ENCODE measurements at places on chromosomes 4 and X. TPM values are rescaled to one million over a fixed set of nuclear protein-coding genes. Genes with fewer than 3 reads are reported as not detected.

Gene DRD5
- not detected for total RNA-seq

- DNase-seq = no peak
Measured at GRCh38 chrX:69309074-69309792, 144.0 kb upstream of the PJA1 start.

DNA sequence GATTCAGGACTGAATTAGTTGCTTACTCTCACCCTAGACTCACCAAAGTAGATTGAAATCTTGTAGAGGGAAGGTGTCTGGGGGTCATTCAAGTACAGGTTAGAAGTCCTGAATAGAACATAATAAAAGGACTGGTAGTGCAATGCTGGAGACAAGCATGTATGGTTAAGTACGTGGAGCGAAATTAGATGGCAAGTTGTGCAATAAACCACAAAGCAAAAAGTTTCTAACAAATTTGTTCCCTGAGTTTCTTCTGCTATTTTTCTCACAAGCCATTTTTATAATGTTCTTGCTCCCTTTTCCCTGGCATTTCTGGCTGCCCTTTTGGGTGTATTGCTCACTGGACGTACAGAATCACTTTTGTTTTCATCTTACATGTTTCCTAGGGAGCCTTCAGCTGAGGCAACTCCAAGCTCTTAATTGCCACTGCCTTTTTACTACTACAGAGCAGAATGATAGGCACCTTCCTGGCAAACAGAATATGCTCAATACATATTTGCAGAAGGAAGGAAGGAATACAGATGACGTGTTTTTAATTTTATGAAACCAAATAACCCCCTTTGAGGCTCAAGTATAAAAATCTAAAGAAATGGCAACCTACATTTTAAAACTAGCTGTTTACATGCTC lies 23.4 kb downstream of the LANCL3 start:
- DNase-seq = no peak

Gene PDE6B
- total RNA-seq = not detected

Gene F8A3
- total RNA-seq = 0.88 TPM

GRCh38 chrX:36218801-36219200 lies 299.3 kb downstream of the CFAP47 start:
- DNase-seq = peak; percentile 6

GRCh38 chr4:91734682-91735081 lies 569.1 kb upstream of the GRID2 start:
- no peak for DNase-seq

- DNase-seq = no peak
Measured at GRCh38 chrX:20118065-20118824, 1.5 kb upstream of the MAP7D2 start.

DNA sequence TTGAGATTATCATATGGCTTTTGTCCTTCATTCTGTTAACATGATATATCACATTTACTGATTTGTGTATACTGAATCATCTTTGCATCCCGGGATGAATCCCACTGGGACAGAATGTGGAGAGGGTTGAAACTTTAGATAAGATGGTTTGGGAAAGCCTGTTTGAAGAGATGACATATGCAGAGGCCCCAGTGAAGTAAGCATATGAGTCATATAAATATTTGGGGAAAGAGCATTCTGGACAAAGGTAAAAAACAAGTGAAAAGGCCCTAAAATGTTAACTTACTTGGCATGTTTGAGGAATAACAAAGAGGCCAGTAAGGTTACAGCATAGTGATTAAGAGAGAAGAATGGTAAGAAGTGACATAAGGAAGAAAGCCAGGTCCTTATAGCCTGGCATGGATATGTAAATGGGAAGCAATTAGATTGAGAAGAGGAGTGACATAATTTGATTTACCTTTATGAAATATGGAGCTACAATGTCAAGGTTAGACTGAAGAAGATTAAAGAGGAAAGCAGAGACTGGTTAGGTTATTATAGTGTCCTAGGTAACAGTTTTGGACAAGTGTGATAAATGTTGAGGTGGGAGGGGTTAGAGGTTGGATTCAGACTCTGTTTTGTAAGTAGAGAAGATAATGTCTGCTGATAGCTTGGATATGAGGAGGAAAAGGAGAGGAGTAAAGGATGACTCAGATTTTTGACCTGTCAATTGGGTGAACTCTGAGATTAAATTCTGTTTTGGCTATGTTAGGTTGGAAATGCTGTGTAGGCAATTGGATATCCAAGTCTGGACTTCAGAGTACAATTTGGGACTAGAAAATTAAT lies 54.6 kb upstream of the DRP2 start:
- DNase-seq = no peak

Gene COMMD8
- total RNA-seq = 30.8 TPM

- peak; percentile 94 for DNase-seq
Measured at GRCh38 chr4:184514121-184514988, 40.0 kb upstream of the IRF2 start.

- DNase-seq = no peak
Measured at GRCh38 chr4:45317276-45317675, 590.9 kb upstream of the GNPDA2 start.

DNA sequence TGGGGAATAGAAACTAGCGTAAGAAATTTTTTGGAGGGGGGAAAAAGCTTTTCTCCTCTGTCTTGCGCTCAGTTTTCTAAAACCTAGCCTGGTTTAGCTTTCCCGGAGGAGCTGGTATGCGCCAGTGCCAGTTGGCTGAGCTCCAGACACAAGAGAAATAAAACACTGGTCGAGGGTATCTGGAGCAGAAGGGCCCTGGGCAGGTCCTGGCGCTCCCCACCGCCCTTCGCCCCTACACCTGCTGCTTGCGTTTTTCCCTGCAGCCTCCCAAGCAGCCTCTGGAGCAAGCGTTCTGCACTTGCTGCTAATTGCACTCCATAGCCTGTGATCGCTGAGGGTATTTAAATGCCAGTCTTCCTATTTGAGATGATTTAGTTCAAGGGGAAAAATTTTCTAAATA lies 816 bp downstream of the EREG start:
- no peak for DNase-seq

DNA sequence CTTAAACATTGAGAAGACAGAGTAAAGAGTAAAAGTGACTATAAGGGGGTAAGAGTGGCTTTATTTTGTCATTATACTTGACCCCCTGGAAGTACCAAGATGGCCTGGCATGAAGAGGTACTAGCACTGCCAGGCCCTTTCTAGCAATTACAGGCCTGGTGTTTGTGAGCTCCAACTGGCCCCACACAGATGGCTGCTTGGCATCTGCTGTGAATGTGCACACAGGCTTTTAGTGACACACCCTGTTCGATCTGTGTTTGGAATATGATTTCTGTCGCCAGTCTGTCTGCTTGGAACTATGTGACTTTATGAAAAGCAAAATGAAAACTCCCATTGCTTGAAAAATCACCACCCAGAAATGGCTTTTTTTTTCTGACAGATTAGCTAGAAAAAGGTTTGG lies 123.3 kb downstream of the CLCN4 start:
- no peak for DNase-seq

GRCh38 chrX:4936315-4936714 lies 1222.9 kb upstream of the PRKX start:
- no peak for DNase-seq

Gene PNMA3
- not detected for total RNA-seq

DNA sequence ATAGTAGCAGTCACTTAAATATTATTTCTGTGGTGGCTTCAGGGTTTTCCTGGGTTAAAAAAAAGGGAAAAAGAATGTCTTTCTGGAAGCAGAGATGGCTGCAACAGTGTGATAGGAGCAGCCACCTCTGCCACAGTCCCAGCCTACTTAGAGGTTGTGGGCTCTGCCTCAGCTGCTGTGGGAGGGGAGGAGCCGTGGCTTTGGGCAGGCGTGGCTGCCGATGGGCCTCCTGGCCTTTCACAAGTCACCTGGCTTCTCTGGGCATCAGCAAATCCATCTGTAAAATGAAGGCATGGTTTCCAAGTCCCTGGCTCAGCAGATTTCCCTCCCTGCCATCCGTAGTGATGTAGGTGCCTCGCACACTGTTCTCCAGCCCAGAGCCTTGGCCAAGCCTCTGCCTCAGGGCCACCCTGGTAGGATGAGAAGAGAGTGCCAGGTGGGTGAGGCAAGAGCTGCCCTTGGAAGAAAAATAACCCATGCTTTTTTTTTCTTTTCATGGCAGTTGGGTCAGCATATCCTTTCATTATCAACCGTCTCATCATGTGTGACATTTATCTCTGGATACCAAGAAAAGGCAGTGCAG lies 66.1 kb downstream of the PTTG2 start:
- DNase-seq = no peak

DNA sequence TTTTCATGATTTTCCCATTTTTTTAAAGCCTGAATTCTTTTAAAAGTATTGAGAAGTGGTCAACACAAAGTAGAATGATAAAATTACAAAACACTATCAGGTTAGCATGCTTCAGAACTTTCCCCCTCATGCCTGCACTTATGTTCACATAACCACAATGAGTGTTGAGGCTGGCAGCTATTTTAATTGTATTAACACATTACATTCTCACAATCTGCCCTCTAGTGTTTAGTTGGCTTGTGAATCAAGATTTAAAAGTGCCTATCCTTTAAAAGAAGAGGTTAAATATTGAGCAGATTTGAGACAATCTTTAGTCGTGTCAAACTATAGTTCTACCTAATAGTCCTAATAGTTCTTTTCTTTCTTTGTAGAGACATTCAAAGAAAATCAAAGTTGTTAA lies 93.6 kb upstream of the NAP1L5 start:
- DNase-seq = no peak
